Astrocyte of the spinal cord (primary cell): ENCODE measurements at places on chromosomes 6 and 20.

DNA sequence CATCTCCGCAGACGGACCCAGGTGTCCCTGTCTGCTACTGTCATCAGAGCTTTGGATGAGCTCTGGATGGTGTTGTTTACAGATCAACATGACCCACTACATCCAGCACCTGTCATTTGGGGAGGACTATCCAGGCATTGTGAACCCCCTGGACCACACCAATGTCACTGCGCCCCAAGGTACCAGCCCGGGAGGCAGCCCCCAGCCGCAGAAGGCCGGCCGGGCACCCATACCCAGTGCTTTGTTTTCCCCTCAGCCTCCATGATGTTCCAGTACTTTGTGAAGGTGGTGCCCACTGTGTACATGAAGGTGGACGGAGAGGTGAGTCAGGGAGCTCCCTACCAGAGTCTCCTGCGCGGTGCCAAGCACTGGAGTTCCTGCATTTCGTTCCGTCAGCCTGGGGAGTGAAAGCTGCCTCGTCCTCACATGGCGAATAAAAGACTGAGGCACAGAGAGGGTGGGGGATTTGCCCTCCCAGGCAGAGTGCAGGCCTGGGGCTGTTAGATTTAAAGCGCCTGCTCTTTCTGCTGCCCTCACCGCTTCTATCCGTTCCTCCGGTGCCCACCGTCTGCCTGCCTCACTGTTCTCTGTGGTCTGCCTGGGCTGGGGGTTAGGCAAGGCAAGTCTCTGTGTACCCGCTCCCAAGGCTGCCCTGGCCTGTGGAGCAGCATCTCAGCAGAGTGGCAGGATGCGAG lies 14.2 kb downstream of the ERGIC3 start:
- no peak for DNase-seq

- no peak for DNase-seq
These were observed 42.5 kb upstream of the TGM3 start for GRCh38 chr20:2253256-2253655.

DNA sequence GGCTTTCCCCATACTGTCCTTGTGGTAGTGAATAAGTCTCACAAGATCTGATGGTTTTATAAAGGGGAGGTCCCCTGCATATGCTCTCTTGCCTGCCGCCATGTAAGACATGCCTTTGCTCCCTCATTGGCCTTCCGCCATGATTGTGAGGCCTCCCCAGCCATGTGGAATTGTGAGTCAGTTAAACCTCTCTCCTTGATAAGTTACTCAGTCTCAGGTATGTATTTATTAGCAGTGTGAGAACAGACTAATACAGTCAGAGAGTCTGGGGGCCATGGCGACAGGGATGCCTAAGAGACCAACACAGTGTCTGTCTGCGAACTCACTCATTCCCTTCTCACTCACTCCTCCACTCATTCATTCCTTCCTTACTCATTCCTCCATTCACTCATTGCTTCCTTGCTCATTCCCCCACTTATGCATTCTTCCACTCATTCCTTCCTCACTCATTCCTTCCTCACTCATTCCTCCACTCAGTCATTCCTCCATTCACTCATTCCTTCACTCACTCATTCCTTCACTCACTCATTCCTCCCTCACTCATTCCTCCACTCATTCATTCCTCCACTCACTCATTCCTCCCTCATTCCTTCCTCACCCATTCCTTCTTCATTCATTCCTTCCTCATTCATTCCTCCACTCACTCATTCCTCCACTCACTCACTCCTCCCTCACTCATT lies 137.5 kb upstream of the AGPAT4 start:
- DNase-seq, result peak; percentile 41

DNA sequence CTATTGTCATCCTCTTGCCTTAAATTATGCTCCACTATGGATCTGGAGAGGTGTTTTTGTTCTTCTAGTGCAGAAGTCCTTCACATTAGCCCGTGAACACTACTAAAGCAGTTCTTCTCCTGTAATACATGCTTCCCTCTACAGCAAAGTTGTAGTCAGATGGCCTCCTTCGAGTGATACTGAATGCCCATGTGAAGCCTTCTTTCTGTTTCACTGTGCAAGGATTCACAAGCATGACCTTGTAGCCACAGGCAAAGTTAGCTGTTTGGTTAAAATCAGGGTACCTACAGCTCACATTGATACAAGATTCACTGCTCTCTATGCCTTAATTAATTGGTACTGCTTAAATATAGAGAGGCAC lies 47.6 kb downstream of the ARHGAP18 start:
- no peak for DNase-seq

GRCh38 chr20:21944227-21944626 lies 238.8 kb downstream of the PAX1 start:
- no peak for DNase-seq

DNA sequence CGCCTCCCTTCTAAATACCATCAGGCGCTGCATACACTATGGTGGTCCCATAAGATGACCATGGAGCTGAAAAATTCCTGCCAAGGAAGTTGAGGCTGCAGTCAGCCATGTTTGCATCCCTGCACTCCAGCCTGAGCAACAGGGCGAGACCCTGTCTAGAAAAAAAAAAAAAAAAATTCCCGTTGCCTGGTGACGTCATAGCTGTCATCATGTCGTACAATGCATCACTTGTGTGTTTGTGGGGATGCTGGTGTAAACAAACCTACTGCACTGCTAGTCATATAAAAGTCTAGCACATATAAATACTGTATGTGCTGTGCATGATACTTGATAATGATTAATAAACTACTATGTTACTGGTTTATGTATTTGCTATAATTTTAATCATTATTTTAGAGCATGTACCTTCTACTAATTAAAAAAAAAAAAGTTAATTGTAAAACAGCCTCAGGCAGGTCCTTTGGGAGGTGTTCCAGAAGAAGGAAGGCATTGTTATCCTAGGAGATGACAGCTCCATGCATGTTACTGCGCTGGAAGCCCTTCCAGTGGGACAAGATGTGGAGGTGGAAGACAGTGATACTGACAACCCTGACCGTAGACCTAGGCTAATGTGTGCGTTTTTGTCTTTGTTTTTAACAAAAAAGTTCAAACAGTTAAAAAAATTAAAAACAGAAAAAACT lies 132.6 kb downstream of the BANF2 start:
- DNase-seq, result no peak

DNA sequence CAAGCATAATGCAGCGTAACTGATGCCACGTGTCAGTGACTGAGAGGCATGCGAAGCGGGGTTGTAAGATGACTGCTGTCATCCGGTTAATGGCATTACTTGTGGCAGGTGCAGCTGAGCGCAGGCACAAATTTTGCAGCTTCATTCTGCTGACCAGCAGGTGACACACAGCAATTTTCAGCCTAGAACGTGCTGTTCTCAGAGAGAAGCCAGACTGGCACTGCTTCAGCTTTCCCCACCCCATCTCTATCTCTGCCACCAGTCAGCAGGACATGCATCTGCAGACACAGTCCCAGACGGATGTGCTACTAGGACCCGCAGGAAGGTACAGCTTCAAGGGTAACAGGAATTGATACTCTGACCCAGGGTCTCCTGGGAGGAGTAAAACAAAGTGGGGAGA lies 221.8 kb downstream of the KIF16B start:
- no peak for DNase-seq
